Esophagus squamous epithelium (tissue), 5 donors: ENCODE measurements at places on chromosomes 6 and 20.

DNA sequence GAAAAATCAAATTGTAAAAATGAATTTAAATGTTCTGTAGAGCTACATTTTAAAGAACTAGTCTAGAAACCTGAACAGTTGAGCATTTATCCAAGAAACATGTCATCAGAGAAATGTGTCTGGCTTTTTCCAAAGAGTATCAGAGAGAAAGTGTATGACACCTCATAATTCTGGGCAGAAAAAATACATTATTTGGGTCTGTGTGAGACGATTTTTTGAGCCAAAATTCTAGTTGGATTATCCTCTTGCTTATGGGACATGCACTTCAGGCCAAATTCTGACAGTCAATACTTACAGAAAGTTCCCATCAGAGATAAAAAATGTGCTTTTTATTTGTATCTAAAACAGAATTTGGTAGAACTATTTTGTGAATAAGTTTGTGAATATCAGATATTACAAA, 1242.7 kb downstream of the EPHA7 start:
- no peak for DNase-seq

DNA sequence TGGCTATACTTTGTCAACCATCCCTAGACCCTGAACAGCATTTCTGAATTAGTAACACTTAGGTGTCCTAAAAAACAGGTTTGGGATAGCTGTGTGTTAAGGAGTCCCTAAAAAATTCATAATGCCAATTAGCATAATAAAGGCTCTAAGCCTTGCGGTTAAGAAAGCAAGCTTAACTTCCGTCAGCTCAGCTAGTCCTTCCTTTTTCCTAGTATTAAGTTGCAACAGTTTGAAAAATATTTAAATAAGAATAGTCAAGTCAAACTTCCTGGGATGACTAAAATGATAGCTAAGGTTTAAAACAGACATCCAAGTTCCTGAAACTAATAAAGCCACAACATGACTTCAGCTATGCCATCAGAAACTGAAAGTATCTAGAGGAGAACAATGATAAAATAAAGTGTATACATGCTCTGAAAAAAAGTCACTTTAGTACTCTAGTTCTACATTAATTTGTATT, 3.5 kb downstream of the AKIRIN2 start:
- no peak for DNase-seq

DNA sequence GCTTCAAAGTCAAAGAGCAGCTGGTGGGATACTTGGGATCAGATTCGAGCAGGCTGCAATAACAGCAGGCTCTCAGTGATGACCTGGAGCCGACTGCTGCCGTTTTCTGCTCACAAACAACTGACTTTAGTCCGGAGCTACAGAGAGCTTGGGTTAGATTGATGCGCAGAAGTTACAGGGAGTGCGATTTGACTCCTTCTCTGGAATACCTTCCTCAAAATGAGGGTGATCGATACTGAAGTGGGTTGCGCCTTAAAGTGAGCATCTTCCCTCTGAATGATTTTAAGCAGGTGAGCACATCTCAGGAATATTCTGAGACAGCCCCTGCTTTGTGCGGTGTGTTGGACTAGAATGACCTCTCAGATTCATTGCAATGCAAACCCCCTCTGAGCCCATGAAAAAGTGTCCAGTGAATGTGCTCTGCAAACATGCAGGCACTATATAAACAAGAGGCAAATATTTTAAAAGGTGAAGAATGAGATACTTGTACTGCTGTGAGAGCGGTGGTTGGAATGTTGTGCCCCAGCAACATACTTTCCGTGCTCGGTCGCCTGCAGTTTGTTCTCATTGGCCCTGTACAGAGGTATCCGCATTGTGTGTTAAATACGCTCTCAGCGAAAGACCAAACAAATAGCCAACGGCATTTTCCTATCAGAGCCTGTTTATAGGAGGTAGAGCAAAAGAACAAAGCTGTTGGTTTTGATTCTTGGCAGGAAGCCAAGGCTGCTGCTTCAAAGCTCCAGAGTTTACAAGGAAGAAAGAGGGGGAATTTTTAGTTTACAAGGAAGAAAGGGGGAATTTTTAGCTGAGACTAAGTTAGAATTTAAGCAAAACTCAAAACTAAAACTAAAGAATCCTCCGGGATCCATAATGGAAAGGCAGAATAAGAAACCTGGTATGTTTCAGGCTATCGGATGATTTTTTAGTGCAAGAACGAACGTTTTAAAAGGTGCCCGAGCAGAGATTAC, 67.7 kb downstream of the PHACTR2 start:
- no peak for DNase-seq

DNA sequence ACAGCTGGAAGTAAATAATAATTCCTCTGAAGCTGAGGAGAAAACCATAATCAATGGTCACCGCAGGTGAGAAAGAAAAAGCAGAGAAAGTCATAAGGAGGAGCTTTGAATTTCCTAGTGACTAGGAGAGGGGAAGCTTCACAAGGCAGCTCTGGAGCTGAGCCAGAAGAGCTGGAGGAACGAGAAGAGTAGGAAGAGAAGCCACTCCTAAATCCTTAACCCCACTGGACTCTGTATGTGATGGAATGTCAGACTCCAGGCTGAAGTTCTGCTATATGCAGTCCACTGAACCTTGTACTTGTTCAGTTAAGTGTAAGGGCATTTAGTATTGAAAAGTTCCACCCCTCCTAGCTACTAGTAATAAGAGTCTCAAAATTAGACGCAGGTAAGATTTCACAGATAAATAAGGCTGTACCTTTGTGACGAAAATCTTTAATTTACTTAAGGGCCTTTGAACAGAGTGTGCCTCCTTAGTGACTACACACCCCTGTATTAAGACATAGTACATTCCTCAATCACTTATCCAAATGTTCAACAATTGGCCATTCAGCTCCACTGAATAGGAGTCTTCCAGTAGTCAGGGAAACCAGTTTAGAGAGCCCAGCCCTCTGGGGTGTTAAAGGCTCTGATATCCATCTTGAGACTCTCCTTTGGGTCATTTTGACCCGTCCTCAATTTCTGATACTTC, 71.4 kb upstream of the UFL1 start:
- DNase-seq = no peak

- DNase-seq = no peak
These were observed 9.2 kb downstream of the SLC35A1 start for GRCh38 chr6:87481931-87482330.

DNA sequence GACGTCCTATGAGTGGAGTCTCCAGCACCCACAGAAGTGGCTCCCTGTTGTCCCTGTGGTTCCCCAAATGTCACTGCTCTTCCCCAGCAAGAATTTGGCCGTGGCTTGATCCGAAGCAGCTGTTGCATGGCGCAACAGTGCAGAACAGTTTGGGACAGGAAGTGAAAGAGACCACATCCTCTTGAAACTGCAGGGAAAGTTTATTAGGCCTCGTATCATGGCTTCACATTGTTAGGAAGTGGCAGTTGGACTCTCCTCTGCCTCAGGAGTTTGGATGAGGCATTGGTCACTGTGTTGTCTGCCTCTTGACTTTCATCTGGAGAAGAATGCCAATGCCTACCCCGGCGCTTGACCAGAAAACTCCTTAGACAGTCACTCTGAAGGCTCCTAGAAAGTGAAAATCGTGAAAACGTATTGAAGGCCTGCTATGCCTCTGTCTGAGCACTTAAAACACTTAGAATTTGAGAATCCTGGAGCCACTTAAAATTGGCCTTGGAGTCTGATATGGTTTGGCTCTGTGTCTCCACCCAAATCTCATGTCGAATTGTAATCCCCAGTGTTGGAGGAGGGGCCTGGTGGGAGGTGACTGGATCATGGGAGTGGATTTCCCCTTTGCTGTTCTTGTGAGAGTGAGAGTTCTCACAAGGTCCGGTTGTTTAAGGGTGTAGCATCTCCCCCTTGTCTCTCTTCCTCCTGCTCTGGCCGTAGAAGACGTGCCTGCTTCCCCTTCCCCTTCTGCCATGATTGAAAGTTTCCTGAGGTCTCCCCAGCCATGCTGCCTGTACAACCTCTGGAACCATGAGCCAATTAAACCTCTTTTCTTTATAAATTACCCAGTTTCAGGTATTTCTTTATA, 334.9 kb upstream of the JARID2 start:
- DNase-seq = no peak

GRCh38 chr20:34143951-34144350, 31.9 kb upstream of the EIF2S2 start:
- no peak for DNase-seq

DNA sequence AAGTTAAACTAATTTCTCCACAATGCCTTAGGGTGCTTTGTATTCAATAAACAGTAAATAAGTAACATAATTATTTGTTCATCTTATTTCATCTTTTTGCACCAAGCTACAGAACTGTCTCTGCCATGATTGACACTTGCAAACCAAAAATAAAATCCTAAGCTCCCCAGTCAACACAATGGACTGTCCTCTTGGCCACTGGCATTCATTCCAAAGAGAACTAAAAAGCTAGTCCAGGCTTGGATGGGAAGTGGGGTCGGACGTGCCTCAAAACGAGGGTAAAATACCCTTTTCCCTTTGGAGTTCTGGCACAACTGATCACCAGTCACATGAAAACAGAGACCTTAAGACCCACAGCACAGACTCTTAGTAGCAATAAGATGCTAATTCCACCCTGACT, 66.4 kb upstream of the THBS2 start:
- DNase-seq = no peak

GRCh38 chr6:143136647-143137046, 76.0 kb downstream of the AIG1 start:
- DNase-seq = no peak

GRCh38 chr6:29227235-29227634, 56.5 kb downstream of the OR2J2 start:
- DNase-seq = no peak
